ENCODE measurements at places on chromosomes 4 and X.

GRCh38 chr4:20251031-20251795 is 492 bp upstream of the SLIT2 start:
- DNase-seq, result no peak

- no peak for DNase-seq
Observed at GRCh38 chr4:120316416-120316815, 249.8 kb upstream of the MAD2L1 start.

GRCh38 chrX:7158468-7158990 is 10.6 kb upstream of the PUDP start:
- DNase-seq, result no peak

DNA sequence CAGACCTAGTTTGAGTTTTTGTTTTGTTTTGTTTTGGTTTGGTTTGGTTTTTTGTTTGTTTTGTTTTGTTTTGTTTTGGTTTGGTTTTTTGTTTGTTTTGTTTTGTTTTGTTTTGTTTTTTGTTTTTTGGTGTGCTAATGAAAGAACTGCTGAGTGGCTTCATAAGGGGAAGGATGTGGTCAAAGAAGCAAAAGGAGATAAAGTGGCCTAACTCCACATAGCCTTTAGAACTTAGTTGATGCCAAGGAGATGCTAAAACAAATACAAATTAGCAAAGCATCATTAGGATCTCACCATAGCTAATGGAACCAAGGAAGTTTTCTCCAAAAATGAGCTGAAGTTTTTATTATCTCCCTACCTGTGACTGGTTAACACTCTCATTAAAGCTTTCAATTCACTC is 44.6 kb upstream of the TMEM164 start:
- DNase-seq, result no peak

DNA sequence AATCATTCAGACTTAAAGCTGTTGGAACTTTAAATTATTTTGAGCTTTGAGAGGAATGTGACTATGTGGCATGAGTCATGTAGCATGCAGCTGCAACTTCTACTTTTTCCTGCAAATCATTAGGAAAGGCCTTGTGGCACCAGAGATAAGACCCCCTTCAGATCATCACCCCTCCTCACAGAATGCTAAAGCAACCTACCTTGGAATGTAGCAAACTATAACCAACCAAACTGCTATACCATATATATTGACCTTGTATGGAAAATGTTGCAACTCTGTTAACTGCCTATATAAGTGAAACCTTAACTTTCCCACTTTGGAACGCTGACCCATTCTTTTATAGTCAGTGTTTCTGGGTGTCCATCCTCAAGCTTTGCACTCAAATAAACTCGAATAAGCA is 32.0 kb downstream of the ATXN3L start:
- no peak for DNase-seq

GRCh38 chrX:20513185-20513584 is 246.5 kb upstream of the RPS6KA3 start:
- no peak for DNase-seq

- no peak for DNase-seq
Observed at GRCh38 chr4:10806953-10807645, 122.5 kb upstream of the CLNK start.
